Fibroblast of skin of right quadriceps (primary cell): ENCODE measurements at places on chromosomes 6 and 20.
A peak's percentile ranks its signal among the peaks of the same experiment; 100 is the strongest.

- DNase-seq, result no peak
Observed at GRCh38 chr20:41125530-41126457, 11.5 kb upstream of the PLCG1 start.

DNA sequence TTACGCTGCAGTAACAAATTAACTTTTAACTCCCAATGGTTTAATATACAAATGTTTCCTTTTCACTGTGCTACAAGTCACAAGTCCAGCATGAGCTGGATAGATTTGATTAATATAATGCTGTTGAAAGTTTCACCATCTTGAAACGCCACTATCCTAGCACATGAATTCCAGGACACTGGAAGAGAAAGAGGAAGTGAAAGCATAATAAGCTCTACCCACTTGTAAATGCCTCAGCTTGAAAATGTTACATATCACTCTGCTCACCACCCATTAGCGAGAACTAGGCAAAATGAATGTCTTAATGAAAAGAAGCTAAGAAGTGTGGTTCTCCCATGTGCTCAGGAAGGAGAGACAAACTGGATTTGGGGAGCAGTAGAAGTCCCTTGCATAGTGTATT is 46.9 kb downstream of the PCSK2 start:
- DNase-seq, result no peak

- DNase-seq, result peak; percentile 52
Observed at GRCh38 chr6:150380256-150380655, 11.4 kb downstream of the IYD start.

DNA sequence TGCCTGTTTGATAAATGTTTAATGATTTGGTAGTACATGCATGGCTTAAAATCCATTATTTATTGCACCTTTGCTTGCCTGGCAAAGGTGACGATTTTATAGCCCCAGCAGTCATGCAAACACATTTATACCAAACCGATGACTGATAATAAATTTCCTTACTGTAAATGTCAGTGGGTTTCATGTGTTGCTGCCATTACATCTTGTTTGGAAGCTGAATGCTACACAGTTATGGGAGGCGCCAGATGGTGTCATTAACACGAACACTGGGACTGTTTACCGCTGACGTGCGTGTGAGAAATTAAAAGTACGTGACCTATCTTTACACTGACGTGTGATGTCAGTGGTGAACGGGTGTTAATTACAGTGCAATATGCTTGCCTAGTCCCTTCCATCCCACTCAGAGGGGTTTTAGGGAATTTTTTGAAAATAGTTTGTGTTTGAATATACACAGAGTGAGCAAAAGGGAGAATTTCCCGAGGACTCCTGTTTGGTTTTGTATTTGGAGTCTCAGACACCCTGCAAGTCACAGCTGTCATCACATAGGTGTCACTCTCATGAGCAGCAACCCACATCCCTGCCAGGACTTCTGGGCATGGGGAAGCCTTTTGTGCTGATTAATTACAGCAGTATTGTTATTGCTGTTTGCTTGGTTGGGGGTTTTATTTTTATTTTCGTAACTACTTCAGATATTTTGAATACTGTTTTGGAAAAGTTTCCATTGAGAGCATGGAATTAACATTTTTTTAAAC is 151.8 kb upstream of the INSM1 start:
- no peak for DNase-seq

DNA sequence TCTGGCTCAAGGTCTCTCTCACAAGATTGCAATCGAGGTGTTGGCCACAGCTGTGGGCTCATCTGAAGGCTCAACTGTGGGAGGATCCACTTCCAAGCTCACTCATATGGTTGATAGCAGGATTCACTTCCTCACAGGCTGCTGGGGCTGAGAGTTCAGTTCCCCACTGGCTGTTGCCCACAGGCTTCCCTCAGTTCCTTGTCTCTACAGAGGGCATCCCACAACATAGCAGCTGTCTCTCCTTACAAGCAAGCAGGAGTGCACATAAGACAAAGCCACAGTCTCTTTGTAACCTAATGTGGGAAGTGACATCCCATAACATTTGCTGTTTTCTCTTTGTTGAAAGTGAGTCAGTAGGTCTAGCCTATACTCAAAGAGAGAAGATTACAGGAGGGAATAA is 14.0 kb downstream of the SPATS1 start:
- no peak for DNase-seq

DNA sequence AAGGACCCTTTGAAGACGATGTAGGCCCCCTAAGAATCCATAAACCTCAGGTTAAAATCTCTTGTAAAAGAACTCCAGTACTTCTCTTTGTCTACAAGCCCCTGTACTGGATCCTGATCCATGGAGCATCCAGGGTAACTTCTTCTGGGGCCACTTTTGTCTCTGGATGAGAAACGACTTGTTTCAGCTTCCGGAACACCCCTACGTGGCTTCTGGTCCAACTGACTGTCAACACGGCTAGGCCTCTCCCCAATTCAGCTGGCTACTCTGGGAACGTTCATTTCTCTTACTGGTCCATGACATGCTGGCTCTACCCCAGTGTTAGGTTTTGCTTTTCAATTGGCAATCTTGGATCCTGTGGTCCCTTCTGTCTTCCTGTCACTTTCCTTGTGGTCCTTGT is 198.0 kb downstream of the BACH2 start:
- DNase-seq, result no peak

GRCh38 chr20:16028923-16029322 is 544.3 kb downstream of the KIF16B start:
- DNase-seq, result no peak

DNA sequence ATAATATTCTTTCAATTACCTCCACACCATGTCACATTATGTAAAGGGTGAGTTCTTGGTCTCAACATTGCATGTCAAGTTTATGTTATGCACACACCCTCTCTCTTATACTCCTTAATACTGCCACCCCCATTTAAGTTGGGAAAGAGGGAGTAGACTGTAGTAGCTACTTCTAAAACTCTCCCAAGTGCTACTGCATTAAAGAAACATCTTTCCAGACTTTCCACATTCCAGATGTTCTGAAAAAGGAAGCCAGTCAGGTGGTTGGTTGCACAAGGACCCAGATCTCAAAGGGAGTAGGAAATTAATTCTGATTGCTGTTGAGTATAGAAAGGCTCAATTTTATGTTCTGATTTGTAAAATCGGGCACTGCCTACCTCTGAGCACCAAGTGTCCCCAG is 419.5 kb downstream of the CD83 start:
- DNase-seq, result no peak

GRCh38 chr6:161694995-161695394 is 421.1 kb upstream of the AGPAT4 start:
- peak; percentile 33 for DNase-seq

DNA sequence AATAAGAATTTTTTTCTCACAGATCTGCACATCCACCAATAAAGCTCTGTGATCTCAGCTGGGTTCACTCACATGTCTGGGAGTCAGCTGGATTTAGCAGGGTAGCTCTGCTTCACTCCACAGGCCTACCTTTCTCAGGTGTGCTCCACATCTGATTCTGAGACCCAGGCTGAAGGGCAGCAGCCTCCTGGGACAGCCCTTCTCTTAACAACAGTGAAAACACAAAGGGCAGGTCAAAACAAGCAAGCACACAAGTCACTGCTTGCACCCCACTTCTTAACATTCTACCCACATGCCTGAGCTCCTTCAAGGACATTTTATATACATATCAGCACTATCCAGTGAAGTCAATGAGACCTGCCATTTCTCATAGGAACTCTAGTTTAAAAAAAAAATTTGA is 96.0 kb upstream of the MAP3K4 start:
- DNase-seq, result no peak

GRCh38 chr20:61299618-61300017 is 47.6 kb downstream of the CDH4 start:
- peak; percentile 19 for DNase-seq

DNA sequence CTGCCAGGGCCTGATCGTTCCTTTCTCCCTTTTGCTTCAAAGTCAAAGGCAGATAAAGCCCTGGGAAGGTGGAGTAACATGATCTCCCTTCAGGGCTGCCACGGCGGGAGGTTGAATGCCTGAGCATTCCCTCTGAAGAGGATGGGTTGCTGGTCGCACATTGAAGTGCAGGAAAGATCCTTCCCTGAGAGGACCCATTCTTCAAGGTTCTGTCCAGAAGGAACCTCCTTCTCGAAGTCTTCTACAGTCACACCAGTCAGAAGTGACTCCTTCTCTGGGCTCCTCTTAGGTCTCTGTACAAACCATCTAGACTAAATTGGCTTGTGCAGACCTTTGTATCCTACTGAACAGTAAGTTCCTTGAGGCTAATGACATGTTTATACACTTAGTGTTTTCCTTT is 192.6 kb upstream of the VGLL2 start:
- DNase-seq, result no peak

GRCh38 chr6:157967020-157967419 is 14.6 kb upstream of the SYNJ2 start:
- no peak for DNase-seq

GRCh38 chr20:3000852-3001523 is 42.4 kb upstream of the GNRH2 start:
- DNase-seq, result peak; percentile 41

GRCh38 chr20:49653925-49654434 is 59.7 kb downstream of the B4GALT5 start:
- DNase-seq, result no peak
